ENCODE measurements at places on chromosomes 7 and 10.

GRCh38 chr7:150959739-150960734, 18.1 kb downstream of the KCNH2 start:
- DNase-seq: no peak

DNA sequence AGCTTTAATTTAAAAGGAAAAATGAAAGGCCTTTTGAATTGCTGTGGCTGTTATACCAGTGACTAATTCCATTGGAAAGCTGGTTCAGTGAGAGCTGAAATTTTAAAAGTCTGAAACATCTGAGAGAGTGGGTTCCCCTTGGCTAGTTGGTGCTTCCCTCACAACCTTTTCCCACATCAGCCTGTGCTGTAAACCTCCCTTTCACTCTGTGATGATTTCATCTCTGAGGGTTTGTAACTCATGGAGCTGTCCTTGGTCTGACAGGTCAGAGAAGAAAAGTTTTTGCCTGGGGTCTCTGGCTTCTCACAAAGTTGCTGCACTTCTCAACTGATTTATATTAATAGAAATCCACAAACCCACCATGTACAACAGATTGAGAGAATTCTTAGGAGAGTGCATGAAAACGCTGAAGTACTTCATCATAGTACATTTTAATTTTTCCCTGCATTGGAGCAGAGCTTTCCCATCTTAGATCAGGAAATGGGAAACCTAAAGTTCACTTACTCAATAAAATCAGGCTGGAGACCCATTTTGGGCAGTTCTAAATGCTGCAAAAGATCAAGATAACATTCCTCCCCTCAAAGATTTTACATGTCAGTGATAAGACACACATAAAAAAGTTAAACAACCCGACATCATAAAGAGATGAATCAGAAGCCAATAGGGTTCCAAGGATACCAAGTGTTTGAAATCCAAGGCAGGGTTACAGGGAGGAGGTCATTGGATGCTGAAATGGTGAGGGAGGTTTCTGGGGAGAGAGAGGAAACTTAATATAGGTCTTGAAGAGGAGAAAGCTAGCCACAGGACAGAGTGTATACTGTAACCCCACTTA, 157.0 kb upstream of the MKLN1 start:
- no peak for DNase-seq

GRCh38 chr7:156918635-156919034, 25.7 kb upstream of the LMBR1 start:
- DNase-seq: no peak

GRCh38 chr7:128105228-128106022, 74.2 kb upstream of the LRRC4 start:
- no peak for DNase-seq

DNA sequence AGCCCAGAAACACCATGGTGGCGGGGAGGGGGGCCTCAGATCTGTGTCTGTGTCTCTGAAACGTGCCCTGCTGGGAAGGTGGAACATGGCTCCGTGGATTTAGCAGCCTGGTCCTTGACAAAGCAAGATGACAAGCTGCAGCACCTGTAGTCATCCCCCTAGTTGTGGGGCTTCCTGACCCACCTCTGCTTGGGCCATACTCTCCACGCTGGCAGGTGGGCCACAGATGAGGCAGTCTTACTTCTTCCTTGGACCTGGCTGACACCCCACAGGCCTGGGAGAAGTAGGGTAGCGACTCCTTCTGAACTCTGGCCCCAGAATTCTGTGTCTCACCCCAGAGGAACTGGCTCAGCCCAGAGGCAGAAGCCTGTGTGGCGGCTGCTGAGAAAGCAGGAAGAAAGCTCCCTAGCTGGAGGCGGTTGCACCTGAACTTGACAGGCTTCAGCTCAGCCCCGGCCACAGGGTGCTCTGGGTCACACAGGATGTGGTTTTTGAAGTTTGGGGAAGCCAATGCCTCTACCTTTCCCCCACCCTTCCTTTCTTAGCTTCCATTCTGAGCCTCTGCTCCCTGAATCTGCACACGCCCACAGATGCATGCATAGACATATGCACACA, 113.9 kb downstream of the ABLIM1 start:
- no peak for DNase-seq

GRCh38 chr7:28125431-28126409, 54.9 kb downstream of the JAZF1 start:
- DNase-seq: peak; percentile 43

DNA sequence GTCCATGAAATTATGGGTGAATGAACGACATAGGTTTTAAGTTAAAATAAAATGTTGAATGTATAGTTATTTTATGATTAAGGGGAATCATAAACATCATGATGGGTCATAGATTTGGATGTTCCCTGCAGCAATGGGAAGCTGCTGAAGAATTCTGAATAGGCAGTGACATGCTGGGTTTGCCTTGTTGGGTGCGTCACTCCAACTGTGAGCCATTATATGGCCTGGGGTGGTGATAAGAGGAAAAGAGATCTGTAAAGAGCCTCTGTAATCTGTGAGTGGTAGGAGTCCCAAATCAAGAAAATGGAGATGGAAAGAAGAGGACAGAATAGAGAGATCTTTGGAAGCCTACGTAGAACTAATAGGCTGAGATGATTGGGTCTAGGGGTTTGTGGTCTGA, 58.1 kb upstream of the GPR26 start:
- no peak for DNase-seq

- no peak for DNase-seq
These were observed 63.6 kb upstream of the MNX1 start for GRCh38 chr7:157073949-157074624.

DNA sequence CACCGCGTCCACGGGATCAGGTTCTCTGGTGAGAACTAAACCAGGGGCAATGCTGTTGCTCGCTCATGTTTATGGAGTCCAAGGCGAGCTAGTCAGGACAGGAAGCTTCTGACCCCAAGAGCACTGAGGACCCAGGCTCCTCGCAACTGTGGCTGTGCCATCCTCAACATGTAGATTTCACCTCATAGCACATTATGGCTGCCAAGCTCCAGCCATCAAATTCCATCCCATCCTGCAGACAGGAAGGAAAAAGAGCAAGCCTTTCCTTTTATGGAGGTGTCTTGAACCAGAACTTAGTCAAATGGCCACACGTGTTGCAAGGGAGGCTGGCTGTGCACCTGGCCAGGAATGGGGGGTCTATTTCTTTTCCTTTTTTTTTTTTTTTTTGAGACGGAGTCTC, 16.1 kb upstream of the NKX6-2 start:
- DNase-seq: no peak

DNA sequence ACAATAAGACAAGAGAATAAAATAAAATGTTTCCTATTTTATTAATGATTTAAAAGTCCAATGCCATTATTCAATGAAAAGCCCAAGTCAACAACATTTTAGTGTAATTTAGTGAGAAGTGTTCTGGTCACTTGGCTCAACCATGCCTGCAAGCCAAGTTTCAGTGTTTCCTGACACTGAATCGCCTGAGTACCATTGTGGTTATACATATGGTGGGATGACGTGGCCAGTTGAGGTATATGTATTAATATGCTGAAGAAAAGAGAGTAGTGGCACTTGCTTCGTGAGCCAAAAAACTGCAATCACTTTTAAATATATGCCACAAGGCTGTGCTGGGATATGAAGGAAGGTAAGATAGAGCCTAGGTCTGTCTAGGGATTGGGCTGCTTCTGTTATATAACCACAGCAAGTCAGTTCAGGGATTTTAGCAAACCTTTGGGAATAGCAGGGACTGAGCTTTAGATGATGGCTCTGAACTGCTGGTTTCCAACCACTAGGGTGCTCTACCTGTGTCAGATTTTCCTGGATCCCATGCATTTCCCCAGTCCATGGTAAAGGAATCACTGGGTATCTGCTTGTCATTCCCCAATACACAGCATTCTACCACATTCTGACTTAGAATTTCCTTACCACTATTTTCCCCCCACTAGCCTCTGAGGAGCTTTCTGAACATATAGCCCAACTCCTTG, 214.0 kb upstream of the PRPS1L1 start:
- no peak for DNase-seq

GRCh38 chr7:48667407-48667806, 256.9 kb upstream of the CDC14C start:
- no peak for DNase-seq

GRCh38 chr10:85919491-85920021, 447.0 kb downstream of the GRID1 start:
- no peak for DNase-seq

DNA sequence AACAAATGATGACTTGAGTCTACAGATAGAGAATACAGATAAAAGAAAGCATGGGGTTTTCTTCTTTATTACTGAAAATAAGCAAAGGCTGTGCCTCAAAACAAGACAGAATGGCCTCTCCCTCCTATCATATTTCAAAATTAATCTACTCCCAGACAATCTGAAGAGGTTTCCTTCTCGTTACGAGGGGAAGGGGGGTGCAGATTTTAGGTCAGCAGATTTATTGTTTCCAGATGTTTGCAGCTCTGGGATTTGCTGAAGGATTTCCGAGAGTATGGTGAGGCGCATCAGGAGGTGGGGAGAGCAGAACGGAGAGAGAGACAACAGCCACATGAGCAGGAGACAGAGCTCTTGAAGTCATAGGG, 89.8 kb downstream of the KIAA1549 start:
- DNase-seq: no peak

GRCh38 chr10:57982091-57982490, 285.6 kb downstream of the IPMK start:
- no peak for DNase-seq

DNA sequence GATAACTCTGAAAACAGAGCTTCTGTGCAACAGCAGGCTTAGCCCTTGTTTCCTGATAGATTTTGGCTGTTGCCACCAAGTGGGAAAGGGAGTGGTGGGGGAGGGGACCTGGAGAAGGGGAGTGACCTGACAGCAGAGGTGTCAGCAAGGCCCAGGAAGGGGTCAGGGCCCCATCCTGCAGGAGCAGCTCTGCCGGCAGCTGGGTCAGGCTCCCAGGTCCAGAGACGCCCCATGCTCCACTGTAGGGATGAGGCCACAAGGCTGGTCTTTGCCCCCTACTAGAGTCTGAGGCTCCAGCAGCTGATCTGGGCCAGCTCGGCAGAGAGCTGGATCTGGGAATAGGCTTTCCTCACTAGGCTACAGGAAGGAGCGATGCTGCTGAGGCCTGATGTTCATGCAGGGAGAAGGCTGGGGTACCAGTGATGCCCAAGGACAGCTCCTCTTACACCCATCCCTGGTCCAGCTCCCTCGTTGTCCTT, 44.0 kb upstream of the ZMIZ1 start:
- no peak for DNase-seq

GRCh38 chr10:69801434-69802315, at the start of gene COL13A1:
COL13A1 (plus strand) TSS chr10:69801906; CDS start chr10:69802424, 518 bp downstream.
- peak; percentile 70 for DNase-seq

- DNase-seq: no peak
These were observed 250.8 kb upstream of the MBL2 start for GRCh38 chr10:53023411-53023810.

- no peak for DNase-seq
These were observed 39.5 kb downstream of the FAM53B start for GRCh38 chr10:124704428-124705380.

GRCh38 chr7:27143023-27143949, at the start of gene HOXA5:
HOXA5 (minus strand) TSS chr7:27143681; CDS start chr7:27143607, 74 bp downstream.
- no peak for DNase-seq

GRCh38 chr7:41825927-41826480, 123.1 kb upstream of the INHBA start:
- no peak for DNase-seq

DNA sequence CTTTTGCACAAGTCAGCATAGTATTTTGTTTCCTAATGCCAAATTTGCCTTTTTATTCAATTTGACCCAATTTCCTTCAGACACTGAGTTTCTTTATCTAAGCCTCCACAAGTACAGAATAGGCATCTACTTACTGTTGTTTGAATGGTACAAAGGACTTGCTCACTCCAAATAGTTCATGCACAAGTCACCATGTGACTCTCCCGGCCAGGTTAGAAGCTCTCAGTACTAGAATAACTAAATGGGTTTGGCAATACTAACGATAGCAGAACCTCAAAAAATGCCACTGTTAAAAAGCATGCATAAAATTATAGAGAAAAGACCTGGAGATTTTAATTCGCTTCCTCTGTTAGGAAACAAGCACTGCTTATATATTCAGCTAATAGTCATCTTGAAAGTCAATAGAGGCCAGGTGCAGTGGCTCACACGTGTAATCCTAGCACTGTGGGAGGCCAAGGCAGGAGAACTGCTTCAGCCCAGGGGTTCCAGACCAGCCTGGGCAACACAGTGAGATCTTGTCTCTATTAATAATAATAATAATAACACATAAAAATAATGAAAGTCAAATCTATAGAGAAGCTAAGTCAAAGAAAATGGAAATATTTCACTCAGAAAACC, 335.8 kb upstream of the MBL2 start:
- no peak for DNase-seq

DNA sequence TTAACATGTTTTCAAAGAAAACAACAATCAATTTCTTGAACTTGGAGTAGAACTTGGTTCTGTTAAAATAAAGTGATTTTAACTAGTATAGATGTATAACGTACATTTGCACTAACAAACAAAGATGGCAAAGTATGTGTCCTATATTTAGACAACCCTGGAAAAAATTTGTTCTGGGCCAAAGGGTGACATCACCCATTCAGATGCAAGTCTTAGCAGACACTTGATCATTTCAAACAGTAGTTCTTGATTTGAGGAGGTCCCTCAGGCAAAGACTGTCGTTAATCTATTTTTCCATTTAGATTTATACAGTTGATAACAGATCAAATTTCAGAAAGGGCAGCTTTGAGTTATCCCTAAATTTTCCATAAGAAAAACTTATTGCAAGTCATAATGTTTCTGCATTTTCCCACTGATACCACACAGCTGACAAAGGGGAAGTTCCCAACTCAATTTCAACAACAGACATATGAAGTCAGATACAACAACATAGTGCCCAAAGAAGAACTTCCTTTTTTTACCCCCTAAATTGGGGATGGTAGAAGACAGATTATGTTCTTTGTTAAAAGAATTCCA, 5.2 kb downstream of the NMT2 start:
- DNase-seq: no peak

- DNase-seq: no peak
These were observed 19.8 kb downstream of the HKDC1 start for GRCh38 chr10:69239816-69240434.

GRCh38 chr10:124604214-124605000, 139.8 kb downstream of the FAM53B start:
- no peak for DNase-seq

DNA sequence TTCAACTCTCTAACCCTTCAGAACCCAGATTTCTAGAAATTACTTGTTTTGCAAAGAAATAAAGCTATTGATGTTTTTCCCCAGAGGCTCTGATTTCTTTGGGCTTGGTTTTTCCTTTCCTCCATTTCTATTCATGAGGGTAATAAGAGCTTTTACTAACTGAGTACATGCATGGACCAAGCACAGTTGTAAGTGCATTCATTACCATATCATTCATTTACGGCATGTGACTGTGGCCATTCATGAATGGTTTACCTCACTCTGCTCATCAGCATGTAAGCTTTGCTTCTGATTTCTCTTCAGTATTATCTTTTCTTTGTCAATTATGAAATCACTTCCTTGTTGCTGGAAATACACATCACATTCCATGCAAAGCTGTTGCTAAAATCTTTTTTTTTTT, 42.4 kb downstream of the LAMB4 start:
- no peak for DNase-seq

DNA sequence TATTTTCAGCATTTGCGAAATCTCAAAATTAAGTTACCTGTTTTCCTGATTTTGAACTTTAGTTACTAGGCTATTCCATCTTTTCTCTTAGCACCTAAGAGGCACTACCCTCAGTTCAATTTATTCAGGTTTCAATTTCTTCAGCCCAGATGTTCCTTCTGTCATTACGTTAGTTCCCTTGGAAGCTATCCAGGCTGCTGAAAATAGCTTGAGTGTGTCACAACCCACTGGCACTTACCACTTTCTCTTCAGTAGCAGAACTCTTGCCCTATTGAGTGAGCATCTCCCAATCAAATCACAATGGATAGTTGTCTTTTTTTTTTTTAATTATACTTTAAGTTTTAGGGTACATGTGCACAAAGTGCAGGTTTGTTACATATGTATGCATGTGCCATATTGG, 332.7 kb upstream of the LRGUK start:
- no peak for DNase-seq

Data from HAP-1 (cell line).